ENCODE measurements at places on chromosomes 7 and 10.

DNA sequence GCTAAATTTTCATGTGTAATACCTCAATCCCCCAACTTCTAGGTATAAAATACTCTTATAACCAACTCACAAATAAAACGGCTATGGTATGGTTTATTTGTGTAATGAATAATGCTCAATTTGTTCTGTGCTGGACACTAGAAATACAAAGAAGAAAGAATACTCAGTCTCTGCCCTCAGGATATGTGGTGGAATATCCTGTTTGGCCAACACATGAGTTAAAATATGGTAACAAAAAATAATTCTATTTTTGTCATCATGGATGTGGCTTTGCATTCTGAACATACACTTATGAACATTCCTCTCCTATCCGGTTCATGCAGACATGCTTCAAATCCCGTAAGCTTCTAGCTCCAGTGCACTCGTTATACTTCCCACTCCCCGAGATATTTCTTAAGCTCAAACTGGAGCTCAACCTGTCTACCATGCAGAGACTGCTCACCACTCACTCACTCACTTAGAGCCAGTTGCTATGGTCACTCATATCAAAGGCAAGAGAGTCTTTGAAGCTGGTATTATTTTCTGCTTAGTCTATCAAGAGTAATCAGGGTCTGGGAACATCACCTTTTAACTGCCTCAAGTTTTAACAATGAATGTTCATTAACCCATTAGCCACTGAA lies 53.8 kb upstream of the SLC16A12 start:
- peaks cover 8% of the 10 kb centered on the region for H3K36me3 ChIP-seq
- no peak overlapping the region for H3K27ac ChIP-seq
- H3K4me3 ChIP-seq = no peak overlapping the region

DNA sequence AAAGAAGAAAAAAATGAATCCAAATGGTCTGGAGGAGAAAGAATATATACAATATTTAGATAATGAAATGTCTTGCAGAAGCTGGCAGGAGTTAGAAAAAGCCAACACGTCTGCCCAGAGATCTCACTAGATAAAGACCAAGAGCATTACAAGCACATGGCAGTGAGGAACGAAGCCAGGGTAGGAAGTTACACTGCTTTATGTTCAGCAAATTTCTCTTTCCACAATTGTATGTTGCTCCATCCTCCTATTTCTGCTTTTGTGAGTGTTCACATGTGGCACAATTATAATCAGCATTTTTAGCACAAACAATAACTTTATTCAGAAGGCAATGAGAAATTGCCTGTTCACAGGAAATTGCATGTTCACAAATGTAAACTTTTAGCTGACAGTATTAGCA lies 53.7 kb downstream of the LRRC17 start:
- H3K27ac ChIP-seq = no peak overlapping the region
- no peaks in the 10 kb centered on the region for H3K27me3 ChIP-seq
- no peaks in the 10 kb centered on the region for H3K36me3 ChIP-seq
- H3K4me1 ChIP-seq = no peaks in the 10 kb centered on the region

DNA sequence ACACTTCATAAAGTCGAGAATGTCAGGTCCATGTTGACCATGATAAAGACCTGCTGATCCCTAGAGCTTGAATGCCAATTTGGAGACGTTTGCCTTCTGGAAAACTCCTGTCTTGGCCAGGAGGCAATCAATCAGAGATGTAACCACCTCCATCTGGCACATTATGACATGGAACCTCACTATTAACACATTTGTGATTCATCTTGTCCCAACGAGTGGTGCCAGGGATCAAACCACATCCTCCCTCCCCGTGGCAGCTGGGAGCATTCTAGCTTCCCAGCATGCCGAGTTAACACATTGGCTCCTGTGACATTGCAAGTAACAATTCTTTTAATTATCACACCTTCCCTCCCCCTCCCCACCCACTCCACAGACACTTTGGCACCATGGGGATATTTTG lies 84.0 kb upstream of the PPP1R17 start:
- no peaks in the 10 kb centered on the region for H3K4me1 ChIP-seq
- no peaks in the 10 kb centered on the region for H3K27me3 ChIP-seq
- no peaks in the 10 kb centered on the region for H3K36me3 ChIP-seq
- H3K27ac ChIP-seq = no peak overlapping the region
- H3K4me3 ChIP-seq = no peak overlapping the region
- DNase-seq = no peak

DNA sequence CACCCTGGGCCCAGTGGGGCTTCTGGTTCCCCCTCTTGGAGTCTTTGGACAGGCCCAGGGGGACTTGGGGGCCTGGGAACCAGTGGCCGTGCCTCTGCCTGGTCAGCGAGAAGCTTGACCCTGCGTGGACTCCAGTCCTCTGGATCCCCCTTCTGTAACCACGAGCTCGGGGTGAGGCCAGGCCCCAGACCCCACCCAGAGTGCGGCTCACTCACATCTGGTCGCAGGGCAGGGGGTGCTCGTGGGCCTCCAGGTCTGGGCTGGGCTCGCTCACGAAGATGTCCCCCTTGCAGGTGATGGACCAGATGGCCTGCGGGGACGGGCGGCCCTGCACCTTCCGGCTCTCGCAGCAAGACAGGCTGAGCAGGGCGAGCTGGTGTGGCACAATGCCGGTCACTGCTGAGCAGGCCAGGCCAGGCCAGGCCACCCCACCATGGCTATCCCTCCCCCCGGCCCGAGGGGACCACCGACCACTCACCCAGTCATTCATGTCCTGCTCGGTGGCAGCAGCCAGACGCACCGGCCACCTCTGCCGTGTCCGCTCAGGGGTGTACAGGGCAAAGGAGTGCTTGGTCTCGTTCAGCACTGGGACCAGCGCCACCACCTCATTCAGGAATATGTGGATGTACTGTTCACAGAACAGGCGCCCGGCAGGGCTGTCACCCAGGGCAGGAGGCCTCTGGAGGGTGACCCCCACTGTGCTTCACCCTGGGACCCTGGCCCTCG lies 19.7 kb downstream of the BHLHA15 start:
- DNase-seq = no peak
- H3K27me3 ChIP-seq = no peaks in the 10 kb centered on the region
- H3K27ac ChIP-seq = no peak overlapping the region

DNA sequence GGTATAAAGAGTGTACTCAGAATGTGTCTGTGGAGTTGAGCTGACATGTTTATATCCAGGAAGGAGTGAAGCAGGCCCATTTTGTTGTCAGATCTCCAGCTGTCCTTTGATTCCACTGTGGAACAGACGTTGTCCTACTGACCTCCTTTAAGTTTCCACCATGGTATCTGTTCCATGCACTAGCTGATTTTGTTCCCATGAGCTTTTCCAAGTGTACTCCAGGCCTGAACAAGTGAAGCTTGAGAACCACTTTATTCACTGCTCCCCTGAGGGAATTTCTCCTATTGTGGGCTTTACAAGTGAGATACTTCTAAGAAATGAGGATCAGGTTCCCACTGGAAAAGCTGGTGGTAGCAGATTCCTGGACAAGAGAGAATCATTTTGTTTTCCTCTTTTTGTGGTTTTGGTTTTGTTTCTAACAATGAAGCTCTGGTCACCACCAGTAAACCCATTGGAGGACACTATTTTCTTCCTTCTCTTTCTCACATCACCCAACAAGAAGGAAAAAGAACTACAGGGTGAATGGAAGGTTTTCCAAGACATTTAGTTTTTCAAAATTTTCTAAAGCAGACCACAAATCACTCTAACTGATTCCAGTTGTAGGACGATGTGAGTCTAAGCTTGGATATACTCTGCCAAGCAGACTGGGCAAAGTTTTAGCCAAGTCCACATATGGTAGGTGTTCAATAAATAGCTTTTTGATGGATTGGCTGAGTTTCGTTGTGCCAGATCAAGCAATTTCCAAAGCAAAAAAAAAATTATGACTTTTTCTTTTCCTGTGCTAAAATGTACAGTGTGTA lies 144.2 kb downstream of the JCAD start:
- no peak overlapping the region for H3K27ac ChIP-seq
- no peak overlapping the region for H3K4me3 ChIP-seq
- no peaks in the 10 kb centered on the region for H3K4me1 ChIP-seq
- H3K27me3 ChIP-seq = peaks cover 23% of the 10 kb centered on the region
- DNase-seq = no peak
- no peaks in the 10 kb centered on the region for H3K36me3 ChIP-seq

DNA sequence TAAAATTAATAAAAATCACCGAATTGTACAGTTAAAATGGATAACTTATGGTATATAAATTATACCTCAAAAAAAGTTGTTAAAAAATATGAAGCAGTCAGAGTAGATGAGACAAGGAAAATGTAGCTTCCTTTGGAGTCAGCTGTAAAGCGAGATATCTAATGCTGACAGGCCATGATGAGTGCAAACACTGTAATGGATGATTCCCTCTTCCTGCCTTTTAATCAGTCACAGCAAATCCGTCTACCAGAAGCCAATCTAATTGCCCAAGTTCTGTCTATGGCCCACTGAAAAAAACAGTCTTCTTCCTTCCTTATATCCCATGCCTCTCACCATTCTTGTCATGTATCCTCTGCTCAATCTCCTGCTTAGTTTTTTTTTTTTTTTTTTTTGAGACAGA lies 59.9 kb upstream of the DNAJB12 start:
- H3K4me3 ChIP-seq = no peak overlapping the region
- H3K36me3 ChIP-seq = no peaks in the 10 kb centered on the region
- DNase-seq = no peak
- H3K27ac ChIP-seq = no peak overlapping the region
- no peaks in the 10 kb centered on the region for H3K27me3 ChIP-seq
- H3K4me1 ChIP-seq = no peaks in the 10 kb centered on the region

- peaks cover 4% of the 10 kb centered on the region for H3K4me1 ChIP-seq
- H3K27ac ChIP-seq = no peak overlapping the region
- no peaks in the 10 kb centered on the region for H3K36me3 ChIP-seq
- H3K27me3 ChIP-seq = peaks cover 4% of the 10 kb centered on the region
- H3K4me3 ChIP-seq = no peak overlapping the region
Measured at GRCh38 chr10:101467286-101467770, 113.4 kb downstream of the BTRC start.

DNA sequence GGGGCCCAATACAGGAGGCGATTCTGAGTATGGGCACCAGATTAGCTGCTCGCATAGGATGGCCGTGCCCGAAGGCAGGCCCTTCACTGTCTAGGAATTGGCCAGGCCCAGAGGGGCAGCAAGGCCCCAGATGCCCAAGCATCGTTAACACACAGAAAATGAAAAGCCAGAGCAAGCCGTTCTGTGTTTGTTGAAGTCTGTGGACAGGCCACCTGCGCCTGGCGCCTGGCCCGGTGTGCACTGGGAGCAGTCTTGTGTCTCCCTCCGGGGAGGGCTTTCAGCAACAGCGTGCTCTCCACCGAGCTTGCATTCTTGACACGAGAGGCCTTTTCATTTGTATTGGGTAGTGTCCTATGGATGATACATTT lies 34.5 kb upstream of the TTYH3 start:
- H3K4me1 ChIP-seq = no peaks in the 10 kb centered on the region
- H3K4me3 ChIP-seq = no peak overlapping the region
- no peak overlapping the region for H3K27ac ChIP-seq
- H3K36me3 ChIP-seq = peaks cover 9% of the 10 kb centered on the region
- DNase-seq = no peak

DNA sequence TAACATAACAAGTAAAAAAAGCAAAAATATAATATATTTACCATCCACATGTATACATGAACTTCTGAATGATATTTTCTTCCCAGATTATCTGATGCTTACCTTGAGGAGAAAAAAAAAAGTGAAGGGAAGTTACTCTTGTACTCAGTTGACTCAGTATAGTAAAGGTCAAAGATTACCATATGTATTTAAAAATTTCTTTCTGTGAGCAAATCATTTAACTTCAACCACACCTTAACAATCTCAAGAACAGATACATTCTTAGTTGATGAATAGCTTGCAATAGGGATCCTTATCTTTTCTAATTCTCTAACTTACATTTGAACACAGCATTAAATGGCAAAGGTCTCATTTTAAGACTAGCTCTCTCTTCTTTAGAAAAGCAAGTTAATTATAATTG lies 29.8 kb downstream of the PRR15 start:
- no peaks in the 10 kb centered on the region for H3K36me3 ChIP-seq
- H3K4me3 ChIP-seq = no peak overlapping the region
- peaks cover 8% of the 10 kb centered on the region for H3K27me3 ChIP-seq
- DNase-seq = no peak

DNA sequence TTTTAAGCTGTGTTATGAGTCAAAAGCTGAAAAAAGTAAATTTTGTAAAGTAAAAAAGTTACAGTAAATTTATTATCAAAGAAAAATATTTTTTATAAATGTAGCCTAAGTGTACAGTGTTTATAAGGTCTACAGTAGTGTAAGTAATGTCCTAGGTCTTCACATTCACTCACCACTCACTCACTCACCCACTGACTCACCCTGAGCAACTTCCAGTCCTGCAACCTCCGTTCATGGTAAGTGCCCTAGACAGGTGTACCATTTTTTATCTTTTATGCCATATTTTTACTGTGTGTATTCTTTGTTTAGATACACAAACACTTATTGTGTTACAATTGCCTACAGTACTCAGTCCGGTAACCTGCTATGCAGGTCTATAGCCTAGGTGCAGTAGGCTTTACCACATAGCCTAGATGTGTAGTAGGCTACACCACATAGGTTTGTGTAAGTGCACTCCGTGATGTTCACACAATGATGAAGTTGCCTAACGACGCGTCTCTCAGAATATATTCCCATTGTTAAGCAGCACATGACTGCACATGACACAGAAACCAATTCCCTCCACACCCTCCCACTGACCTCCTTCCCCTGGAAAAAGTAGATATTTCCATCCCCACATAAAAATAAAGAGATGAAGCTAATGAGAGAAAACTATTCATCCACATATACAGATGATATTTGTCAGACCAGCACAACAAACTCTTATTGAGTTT lies 44.8 kb upstream of the FGL2 start:
- no peak overlapping the region for H3K27ac ChIP-seq
- peaks cover 4% of the 10 kb centered on the region for H3K36me3 ChIP-seq
- H3K4me3 ChIP-seq = no peak overlapping the region
- no peak for DNase-seq

DNA sequence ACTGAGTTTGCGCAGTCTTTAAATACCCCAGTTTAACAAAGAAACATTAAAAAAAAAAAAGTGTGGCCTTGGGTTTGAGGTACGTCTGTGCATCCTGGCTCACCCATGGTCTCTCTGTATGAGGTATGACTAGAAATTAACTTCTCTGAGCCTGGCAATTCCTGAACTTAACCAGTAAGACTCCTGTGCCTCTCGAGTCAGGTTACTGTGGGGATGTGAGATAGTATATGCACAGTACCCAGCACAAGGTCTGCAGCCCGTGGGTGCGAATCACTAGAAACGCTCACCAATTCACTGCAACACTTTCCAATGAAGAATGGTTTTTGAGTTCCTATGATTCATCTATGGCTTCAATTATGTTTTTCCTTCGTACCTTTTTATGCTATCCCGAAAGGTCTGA lies 149.9 kb downstream of the SFMBT2 start:
- H3K4me3 ChIP-seq = no peak overlapping the region
- peaks cover 13% of the 10 kb centered on the region for H3K36me3 ChIP-seq
- DNase-seq = no peak
- H3K27ac ChIP-seq = no peak overlapping the region

GRCh38 chr10:46104071-46104585 lies 58.1 kb upstream of the MSMB start:
- H3K36me3 ChIP-seq = no peaks in the 10 kb centered on the region
- H3K4me1 ChIP-seq = peaks cover 17% of the 10 kb centered on the region
- H3K4me3 ChIP-seq = no peak overlapping the region

All from activated naive CD4-positive, alpha-beta T cell treated with anti-CD3 and anti-CD28 coated beads, Interleukin-2, amount 10 ng/mL, durations not matched to agents 7 days and 5 days (primary cell).